ENCODE measurements at places on chromosomes 2 and 18.

- no peak for DNase-seq
These were observed 306.7 kb upstream of the CHAC2 start for GRCh38 chr2:53460937-53461336.

DNA sequence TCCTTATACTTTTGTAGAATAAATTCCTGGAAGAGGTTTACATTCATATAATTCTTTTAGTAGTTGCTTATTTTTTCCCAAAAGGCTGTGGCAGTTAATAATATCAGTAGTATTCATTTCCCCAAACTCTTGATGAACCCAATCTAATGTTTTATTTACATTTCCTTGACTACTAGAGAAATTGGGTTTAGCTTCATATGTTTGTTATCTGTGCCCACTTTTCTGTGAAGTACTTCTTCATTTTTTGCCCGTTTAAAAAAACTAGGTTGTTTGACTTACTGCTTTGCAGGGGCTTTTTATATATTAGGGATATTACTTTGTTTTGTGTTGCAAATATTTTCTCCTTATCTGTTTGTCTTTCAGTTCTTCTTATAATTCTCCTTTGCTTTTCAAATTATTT, 17.2 kb downstream of the RALB start:
- no peak for DNase-seq

- DNase-seq: no peak
These were observed 1.9 kb upstream of the CD226 start for GRCh38 chr18:69949538-69949936.

GRCh38 chr2:146451972-146452371, 1392.9 kb upstream of the ACVR2A start:
- no peak for DNase-seq

DNA sequence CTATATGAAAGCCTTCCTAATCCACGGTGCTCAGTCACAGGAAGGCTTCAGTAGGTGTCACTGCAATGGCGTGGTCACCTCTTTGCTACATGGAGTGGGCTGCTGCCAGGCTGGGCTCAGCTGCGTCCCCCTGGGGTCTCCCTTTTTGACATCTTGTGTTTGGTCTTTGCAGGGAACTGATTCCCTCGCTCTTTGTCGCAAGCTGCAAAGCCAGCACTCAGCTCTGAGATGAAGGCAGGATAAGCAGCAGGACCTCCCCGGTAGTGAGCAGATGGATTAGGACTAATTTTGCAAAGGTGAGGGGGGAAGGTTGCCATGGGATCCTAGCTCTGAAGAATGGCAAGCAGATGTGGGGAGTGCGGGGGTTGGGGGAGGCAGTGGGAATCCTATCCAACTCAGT, 173.9 kb upstream of the ARL4C start:
- no peak for DNase-seq

GRCh38 chr2:182406221-182406620, 20.6 kb downstream of the PDE1A start:
- peak; percentile 14 for DNase-seq

All from fibroblast of skin of left biceps (primary cell).